ENCODE measurements at places on chromosomes 6 and 20. TPM values are rescaled to one million over a fixed set of nuclear protein-coding genes. Genes with fewer than 3 reads are reported as not detected.

CTCFL gene
- total RNA-seq = 0.08 TPM

DNA sequence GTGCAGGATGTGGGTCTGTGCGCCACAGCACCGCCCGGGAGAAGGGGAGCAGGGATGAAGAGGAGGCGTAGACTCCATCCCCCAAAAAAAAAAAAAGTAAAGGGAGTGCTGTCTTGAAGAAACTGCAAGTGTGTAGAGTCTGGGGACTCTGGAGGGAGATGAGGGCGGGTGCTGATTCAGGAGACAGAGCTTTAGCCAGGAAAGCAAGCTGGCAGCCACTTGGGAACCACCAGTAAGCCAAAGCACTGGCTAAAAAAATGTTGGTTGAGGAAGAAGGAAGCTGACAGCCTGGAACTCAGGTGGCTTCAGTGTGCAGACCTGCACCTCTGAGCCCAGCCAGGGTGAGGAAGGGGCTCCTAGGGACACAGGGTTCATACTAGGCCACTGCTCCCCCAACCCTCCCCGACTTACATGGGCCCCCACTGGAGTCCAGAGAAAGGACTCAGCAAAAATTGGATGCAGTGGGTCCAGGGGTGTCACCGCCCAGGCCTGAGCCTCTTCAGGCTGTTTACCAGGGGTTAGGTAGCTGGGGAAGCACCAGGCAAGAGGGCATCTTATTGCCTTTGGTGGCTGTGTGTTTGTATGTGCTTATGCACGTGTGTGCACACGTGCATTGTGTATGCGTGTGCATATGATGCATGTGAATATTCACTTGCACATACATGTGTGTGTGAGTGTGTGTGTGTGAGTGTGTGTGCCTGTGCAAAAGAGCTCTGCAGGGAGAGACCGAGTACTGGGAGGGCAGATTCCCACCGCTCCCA is 153.5 kb upstream of the MLN start:
- H3K4me3 ChIP-seq = no peak overlapping the region
- no peak for DNase-seq
- no peaks in the 10 kb centered on the region for H3K36me3 ChIP-seq
- H3K27me3 ChIP-seq = no peaks in the 10 kb centered on the region
- H3K4me1 ChIP-seq = no peaks in the 10 kb centered on the region
- H3K27ac ChIP-seq = no peak overlapping the region

DNA sequence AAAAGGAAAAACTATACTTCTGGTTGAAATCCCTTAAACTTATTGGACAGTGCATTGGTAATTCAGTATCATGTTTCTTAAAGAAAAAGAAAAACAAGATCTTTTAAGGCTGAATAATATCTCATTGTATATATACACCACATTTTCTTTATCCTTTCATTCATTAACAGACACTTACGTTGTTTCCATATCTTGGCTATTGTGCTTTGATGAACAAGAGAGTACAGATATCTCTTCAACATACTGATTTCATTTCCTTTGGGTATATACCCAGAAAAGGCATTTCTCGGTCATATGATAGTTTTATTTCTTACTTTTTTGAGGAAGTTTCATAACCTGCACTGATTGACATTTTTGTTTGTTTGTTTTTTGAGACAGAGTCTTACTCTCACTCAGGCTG is 281.5 kb downstream of the SLC35F1 start:
- H3K4me3 ChIP-seq = no peak overlapping the region
- no peak for DNase-seq
- H3K4me1 ChIP-seq = no peaks in the 10 kb centered on the region
- H3K36me3 ChIP-seq = no peaks in the 10 kb centered on the region

DNA sequence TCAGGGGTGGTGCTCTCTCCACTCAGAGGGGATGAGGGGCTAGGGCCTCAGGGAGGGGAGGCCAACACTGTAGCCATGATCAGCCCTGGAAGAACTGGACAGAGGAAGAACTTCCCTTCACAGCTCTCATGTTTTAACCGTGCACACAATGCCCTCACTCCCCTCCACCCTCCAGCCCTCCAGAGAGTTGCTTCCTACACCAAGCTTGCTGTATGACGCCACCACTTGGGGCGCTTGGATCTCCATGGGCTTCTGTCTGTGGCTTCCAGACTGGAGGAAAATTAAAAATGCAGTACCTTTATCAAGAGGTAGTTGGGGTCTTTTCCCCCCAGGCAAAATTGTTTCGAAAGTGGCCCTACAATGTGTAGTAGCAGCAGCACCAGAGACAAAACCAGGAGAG is 48.4 kb downstream of the ARHGAP40 start:
- peaks cover 3% of the 10 kb centered on the region for H3K4me1 ChIP-seq
- H3K36me3 ChIP-seq = no peaks in the 10 kb centered on the region
- H3K27me3 ChIP-seq = no peaks in the 10 kb centered on the region
- no peak overlapping the region for H3K27ac ChIP-seq

GRCh38 chr6:27370391-27370790 is 18.2 kb upstream of the ZNF391 start:
- H3K36me3 ChIP-seq = no peaks in the 10 kb centered on the region
- no peak overlapping the region for H3K4me3 ChIP-seq
- DNase-seq = no peak
- peaks cover 5% of the 10 kb centered on the region for H3K4me1 ChIP-seq
- no peak overlapping the region for H3K27ac ChIP-seq

GRCh38 chr6:108353853-108354252 is 59.0 kb downstream of the AFG1L start:
- no peak overlapping the region for H3K4me3 ChIP-seq
- H3K27me3 ChIP-seq = no peaks in the 10 kb centered on the region
- no peak for DNase-seq
- H3K36me3 ChIP-seq = no peaks in the 10 kb centered on the region

GRCh38 chr20:59836767-59837166 is 96.7 kb downstream of the SYCP2 start:
- H3K4me1 ChIP-seq = no peaks in the 10 kb centered on the region
- no peaks in the 10 kb centered on the region for H3K27me3 ChIP-seq
- H3K27ac ChIP-seq = no peak overlapping the region
- H3K4me3 ChIP-seq = no peak overlapping the region
- DNase-seq = no peak

Data from liver (tissue), 10 donors.